ENCODE measurements at places on chromosomes 11 and 22. TPM values are rescaled to one million over a fixed set of nuclear protein-coding genes. Genes with fewer than 3 reads are reported as not detected.

GRCh38 chr22:44743804-44744211, 8.6 kb upstream of the ARHGAP8 start:
- no peak for DNase-seq

GRCh38 chr11:65854852-65855837, 2.8 kb downstream of the CFL1 start:
- DNase-seq: no peak

SAA4 gene
- total RNA-seq: 84.9 TPM

- no peak for DNase-seq
Observed at GRCh38 chr22:39030705-39031104, 9.8 kb downstream of the APOBEC3D start.

All from liver (tissue), 10 donors.